ENCODE measurements at places on chromosomes 12 and 14.

DNA sequence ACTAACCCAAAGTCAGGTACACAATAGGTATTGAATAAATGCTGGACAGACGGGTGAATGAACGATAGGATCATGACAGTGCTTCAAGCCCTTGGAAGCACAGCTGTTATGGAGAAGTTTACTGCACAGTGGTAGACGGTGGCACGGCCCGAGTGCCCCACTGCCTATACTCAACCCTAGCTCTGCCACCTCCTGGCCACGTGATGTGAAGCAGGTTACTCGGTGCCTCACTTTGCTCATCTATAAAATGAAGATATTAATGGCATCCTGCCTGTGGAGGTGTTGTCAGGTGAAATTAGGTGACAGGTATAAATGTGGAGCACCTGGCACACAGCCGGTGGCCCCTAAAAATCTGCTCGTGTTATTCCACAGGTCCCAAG, 5.8 kb downstream of the ASB2 start:
- H3K4me1 ChIP-seq, result no peaks in the 10 kb centered on the region
- H3K27me3 ChIP-seq, result no peaks in the 10 kb centered on the region
- no peaks in the 10 kb centered on the region for H3K36me3 ChIP-seq
- peak; percentile 30 for DNase-seq
- no peak overlapping the region for H3K27ac ChIP-seq

- H3K4me1 ChIP-seq, result peaks cover 17% of the 10 kb centered on the region
- H3K27me3 ChIP-seq, result no peaks in the 10 kb centered on the region
- no peak overlapping the region for H3K4me3 ChIP-seq
- H3K27ac ChIP-seq, result no peak overlapping the region
- no peak for DNase-seq
Measured at GRCh38 chr12:2258025-2258424, 205.2 kb downstream of the CACNA1C start.

DNA sequence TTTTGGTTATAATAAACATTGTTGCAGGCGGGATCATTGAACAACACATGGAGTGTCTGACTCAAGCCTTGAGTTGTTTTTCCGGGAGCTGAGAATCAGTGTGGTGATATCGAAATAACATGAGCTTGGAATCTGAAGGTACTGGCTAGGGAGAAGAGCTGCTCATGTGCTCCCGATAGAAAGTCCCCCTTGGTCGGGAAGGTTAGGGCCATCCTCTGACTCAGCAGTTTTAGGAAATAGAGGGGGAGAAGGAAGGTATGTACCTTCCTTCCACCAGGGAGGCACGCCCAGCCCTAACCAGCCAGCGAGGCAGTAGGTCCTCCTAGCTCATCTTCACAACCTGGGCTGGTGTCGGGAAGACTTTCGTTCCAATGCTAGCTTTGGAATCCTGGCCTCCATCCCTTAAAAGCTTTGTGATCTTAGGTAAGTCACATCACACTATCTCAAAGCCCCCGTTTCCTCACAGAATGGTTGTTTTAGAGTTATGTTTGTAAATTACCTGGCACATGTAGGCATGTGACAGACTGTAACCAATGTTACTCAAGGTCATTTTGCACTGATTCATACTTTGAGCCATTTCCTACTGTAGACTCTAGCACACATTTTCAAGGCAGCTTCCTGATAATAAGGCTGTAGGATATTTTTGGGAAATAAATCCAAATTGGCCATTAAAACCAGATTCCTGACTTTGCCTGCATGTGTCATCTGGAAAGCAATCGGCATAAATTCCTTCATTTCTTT, 1.9 kb upstream of the RAB35 start:
- no peak overlapping the region for H3K4me3 ChIP-seq
- peaks cover 30% of the 10 kb centered on the region for H3K4me1 ChIP-seq
- peak overlapping the region; percentile 73 for H3K27ac ChIP-seq

GRCh38 chr14:31203414-31203742, 4.2 kb downstream of the HECTD1 start:
- DNase-seq, result no peak
- H3K27ac ChIP-seq, result no peak overlapping the region
- peaks cover 4% of the 10 kb centered on the region for H3K4me1 ChIP-seq
- H3K36me3 ChIP-seq, result no peaks in the 10 kb centered on the region
- no peaks in the 10 kb centered on the region for H3K27me3 ChIP-seq

DNA sequence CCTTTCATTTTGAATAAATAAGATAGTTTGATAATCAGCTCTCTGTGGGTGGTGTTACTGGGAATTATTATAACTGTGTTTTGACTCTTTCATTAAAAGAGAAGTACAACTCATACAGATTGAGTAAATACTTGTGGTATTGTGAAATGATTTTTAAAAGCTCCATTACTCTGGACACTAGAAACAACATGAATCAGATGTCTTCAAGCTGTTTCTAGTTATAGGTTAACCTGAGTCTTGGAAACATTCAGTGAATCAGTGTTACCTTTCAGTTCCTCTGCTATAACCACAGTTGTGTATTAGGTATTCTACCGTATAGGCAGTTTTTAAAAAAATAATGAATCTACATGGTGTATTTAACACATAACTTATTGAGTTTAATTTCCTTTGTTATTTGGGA, 128.4 kb upstream of the SSTR1 start:
- DNase-seq, result no peak
- H3K4me3 ChIP-seq, result no peak overlapping the region
- H3K27ac ChIP-seq, result no peak overlapping the region

- H3K27me3 ChIP-seq, result no peaks in the 10 kb centered on the region
- H3K36me3 ChIP-seq, result no peaks in the 10 kb centered on the region
- H3K27ac ChIP-seq, result no peak overlapping the region
- no peak for DNase-seq
- H3K4me3 ChIP-seq, result no peak overlapping the region
- H3K4me1 ChIP-seq, result peaks cover 92% of the 10 kb centered on the region
Measured at GRCh38 chr12:31034372-31034771, 39.3 kb upstream of the DDX11 start.

GRCh38 chr12:106594447-106594846, 11.6 kb downstream of the RFX4 start:
- DNase-seq, result no peak
- peaks cover 45% of the 10 kb centered on the region for H3K27me3 ChIP-seq
- H3K4me1 ChIP-seq, result no peaks in the 10 kb centered on the region
- no peak overlapping the region for H3K27ac ChIP-seq
- no peak overlapping the region for H3K4me3 ChIP-seq

GRCh38 chr12:109169262-109169661, 52.9 kb downstream of the ACACB start:
- H3K4me1 ChIP-seq, result no peaks in the 10 kb centered on the region
- no peak overlapping the region for H3K27ac ChIP-seq
- no peak for DNase-seq

- DNase-seq, result no peak
- peaks cover 2% of the 10 kb centered on the region for H3K36me3 ChIP-seq
- no peak overlapping the region for H3K4me3 ChIP-seq
- no peak overlapping the region for H3K27ac ChIP-seq
Measured at GRCh38 chr12:105352940-105353635, 22.6 kb downstream of the C12orf75 start.

DNA sequence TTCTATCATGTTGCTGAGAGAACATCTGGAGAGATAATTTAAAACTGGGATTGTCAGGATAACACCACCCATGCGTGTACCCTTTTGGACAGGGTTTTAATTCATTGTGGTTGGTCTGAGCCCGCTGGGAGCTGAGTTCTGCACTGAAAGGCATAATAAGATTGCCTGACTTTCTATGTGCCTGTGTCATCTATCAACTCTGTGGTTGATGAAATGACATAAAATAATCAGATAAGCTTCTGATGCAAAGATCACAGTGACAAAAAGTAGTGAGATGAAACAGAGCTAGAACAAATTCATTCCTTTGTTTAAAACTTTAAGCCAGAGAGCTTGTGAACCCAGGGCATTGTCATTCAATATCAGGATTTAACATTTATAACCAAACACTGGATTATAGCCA, 98.7 kb downstream of the BBS10 start:
- H3K36me3 ChIP-seq, result no peaks in the 10 kb centered on the region
- H3K27me3 ChIP-seq, result no peaks in the 10 kb centered on the region
- H3K4me3 ChIP-seq, result no peak overlapping the region
- H3K27ac ChIP-seq, result no peak overlapping the region
- DNase-seq, result no peak
- no peaks in the 10 kb centered on the region for H3K4me1 ChIP-seq

DNA sequence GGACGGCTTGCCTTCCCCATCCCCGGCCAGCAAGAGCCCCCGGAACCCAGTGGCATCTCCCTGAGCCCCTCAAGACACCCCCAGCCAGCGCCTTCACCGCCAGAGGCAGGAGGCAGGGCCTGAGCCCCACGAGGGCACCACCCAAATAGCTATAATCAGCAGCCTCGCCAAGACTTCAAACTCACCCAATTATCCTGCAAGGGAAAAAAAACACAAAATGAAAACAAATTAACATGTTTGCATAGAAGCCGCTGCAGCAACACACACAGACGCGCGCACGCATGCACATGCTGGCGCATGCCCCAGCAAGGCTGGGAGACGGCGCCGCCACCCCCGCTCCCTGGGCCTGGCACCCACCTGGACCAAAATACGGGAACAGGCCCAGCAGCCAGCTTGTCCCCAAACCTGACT, 15.8 kb downstream of the FAM222A start:
- peaks cover 2% of the 10 kb centered on the region for H3K27me3 ChIP-seq
- no peak overlapping the region for H3K27ac ChIP-seq
- no peaks in the 10 kb centered on the region for H3K4me1 ChIP-seq
